ENCODE measurements at places on chromosomes 4 and X. TPM values are rescaled to one million over a fixed set of nuclear protein-coding genes. Genes with fewer than 3 reads are reported as not detected.
A peak's percentile ranks its signal among the peaks of the same experiment; 100 is the strongest.

Gene CT83
- total RNA-seq = not detected

Gene SLITRK4
- total RNA-seq = 8.7 TPM

DNA sequence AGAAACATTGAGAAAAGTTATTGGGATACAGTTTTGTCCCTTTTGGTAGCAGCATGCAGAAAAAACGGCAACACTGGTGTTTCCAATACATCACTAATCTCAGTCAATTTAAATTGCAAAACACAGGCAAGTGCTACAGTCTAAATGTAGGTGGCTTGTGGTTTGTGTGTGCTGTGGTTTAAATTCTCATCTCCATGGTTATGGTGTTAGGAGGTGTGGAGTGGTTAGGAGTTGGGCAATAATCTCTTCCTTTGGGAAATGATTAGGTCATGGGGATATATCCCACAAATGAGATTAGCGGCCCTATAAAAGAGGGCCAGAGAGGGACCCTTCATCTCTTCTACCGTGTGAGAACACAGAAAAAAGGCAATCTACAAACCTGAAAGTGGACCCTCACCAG is 1344.3 kb downstream of the ADGRL3 start:
- no peak overlapping the region for H3K4me3 ChIP-seq
- no peaks in the 10 kb centered on the region for H3K4me1 ChIP-seq
- H3K36me3 ChIP-seq = no peaks in the 10 kb centered on the region
- no peaks in the 10 kb centered on the region for H3K27me3 ChIP-seq

GRCh38 chr4:143375326-143376073 is 38.8 kb downstream of the GAB1 start:
- peak overlapping the region; percentile 26 for H3K4me3 ChIP-seq
- H3K27me3 ChIP-seq = no peaks in the 10 kb centered on the region
- DNase-seq = no peak
- H3K36me3 ChIP-seq = no peaks in the 10 kb centered on the region

DNA sequence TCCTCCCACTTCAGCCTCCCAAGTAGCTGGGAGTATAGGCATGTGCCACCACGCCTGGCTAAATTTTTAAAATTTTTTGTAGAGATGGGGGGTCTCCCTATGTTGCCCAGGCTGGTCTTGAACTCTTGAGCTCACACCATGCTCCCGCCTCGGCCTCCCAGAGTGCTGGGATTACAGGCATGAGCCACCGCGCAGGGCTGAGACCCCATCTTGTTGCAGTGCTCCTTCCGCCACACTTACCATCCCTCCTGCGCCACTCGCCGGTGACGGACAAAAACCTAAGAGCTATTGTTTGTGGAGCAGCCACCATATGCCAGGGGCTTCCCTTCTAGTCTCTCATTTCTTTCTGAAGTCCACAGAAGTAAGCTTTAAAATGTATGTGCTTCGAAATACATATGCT is 34.5 kb downstream of the NSG1 start:
- no peaks in the 10 kb centered on the region for H3K27me3 ChIP-seq
- peaks cover 59% of the 10 kb centered on the region for H3K36me3 ChIP-seq
- H3K4me3 ChIP-seq = no peak overlapping the region
- no peak for DNase-seq
- H3K4me1 ChIP-seq = no peaks in the 10 kb centered on the region
- no peak overlapping the region for H3K27ac ChIP-seq

DNA sequence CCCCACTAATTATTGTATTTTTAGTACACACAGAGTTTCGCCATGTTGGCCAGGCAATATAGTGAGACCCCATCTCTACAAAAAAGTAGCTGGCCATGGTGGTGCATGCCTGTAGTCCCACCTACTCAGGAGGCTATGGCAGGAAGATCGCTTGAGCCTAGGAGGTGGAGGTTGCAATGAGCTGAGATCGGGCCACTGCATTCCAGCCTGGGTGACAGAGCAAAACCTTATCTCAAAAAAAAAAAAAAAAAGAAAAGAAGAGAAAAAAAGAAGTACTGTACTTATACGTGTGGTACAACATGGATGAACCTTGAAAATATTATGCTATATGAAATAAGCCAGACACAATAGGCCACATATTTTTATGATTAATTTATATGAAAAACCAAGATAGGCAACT is 9.9 kb upstream of the WDR45 start:
- no peaks in the 10 kb centered on the region for H3K27me3 ChIP-seq
- no peak overlapping the region for H3K27ac ChIP-seq
- DNase-seq = no peak
- H3K4me3 ChIP-seq = no peak overlapping the region
- H3K4me1 ChIP-seq = no peaks in the 10 kb centered on the region
- no peaks in the 10 kb centered on the region for H3K36me3 ChIP-seq

- no peaks in the 10 kb centered on the region for H3K27me3 ChIP-seq
- no peaks in the 10 kb centered on the region for H3K4me1 ChIP-seq
- H3K27ac ChIP-seq = no peak overlapping the region
Observed at GRCh38 chr4:89506866-89507491, 199.4 kb upstream of the GPRIN3 start.

All from thoracic aorta (tissue), 2 donors.